AG04449 (cell line): ENCODE measurements at places on chromosomes 2 and 18.

GRCh38 chr2:62654423-62654791 lies 51.1 kb upstream of the EHBP1 start:
- DNase-seq, result no peak

GRCh38 chr2:203949228-203949627 lies 12.7 kb downstream of the ICOS start:
- DNase-seq, result peak; percentile 14

- DNase-seq, result peak; percentile 83
These were observed 54.1 kb downstream of the TAF1B start for GRCh38 chr2:9897331-9897737.

DNA sequence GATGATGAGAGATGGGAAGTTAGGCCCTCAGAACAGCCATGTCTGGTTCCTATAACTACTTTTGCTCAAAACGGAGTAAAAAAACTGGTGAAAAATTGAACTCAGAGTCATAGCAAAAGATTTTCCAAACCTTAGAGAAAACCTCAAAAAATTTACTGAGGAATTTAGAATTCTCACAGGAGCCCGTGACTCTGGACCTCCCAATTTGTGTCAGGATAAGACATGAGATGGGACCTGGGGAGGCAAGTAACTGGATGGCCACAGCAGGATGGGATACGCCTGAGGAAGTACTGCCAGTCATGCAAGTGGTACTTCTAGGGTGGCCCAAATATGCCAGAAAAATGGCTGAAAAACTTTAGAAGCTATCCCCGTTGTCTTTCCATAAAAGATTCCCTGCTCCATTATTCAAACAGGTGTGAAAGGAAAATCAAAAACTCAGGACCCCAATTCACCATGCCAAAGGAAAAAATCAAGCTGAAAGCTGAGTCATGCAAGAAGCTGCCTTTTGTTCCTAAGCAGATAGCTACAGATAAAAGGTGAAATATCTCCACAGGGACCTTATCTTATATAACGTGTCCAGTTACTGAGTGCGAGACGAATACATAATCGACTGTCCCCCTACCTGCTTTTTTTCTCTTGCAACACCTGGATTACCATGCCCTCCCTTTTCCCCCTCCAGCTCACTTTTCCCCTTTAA lies 34.1 kb upstream of the LIPG start:
- no peak for DNase-seq

- DNase-seq, result no peak
These were observed 47.2 kb downstream of the EML6 start for GRCh38 chr2:54770676-54771075.

- no peak for DNase-seq
These were observed 43.4 kb upstream of the ANKRD62 start for GRCh38 chr18:12049978-12050811.

- DNase-seq, result no peak
These were observed 135.3 kb downstream of the TMEM163 start for GRCh38 chr2:134583462-134583861.

- no peak for DNase-seq
These were observed 15.7 kb upstream of the OLA1 start for GRCh38 chr2:174263997-174264396.

GRCh38 chr2:169225233-169225750 lies 137.0 kb downstream of the LRP2 start:
- DNase-seq, result no peak

DNA sequence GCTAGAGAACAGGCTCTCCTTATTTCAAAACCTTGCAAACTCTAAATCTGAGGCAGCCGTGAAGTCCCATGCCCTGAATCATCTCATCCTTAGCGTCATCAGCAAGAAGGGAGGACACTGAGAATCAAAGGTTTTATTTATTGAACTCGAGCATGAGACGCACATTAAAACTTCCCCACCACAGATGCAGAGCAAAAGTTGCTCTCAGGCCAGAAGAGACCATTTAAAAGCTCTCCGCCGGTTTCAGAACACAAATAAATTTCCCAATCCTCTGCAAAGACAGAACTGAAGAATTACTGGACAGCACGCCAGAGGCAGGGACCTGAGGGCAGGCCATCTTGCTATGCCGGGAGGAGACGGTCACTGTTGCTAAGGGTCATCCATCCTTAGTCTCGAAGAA lies 1.3 kb downstream of the AMMECR1L start:
- peak; percentile 36 for DNase-seq

DNA sequence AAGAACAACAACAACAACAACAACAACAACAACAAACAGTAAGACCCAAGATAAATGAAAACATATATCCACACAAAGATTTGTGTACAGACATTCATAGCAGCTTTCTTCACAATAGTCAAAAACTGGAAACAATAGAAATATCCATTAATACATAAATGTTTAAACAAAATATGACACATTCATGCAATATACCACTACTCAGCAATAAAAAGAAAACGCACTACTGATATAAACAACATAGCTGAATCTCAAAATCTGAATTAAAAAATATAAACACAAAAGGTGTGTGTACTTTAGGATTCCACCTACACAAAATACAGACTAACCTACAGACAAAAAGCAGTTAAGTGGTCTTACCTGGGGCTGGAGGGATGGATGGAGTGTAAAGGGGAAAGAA lies 42.1 kb downstream of the DOK1 start:
- DNase-seq, result no peak
